ENCODE measurements at places on chromosomes 12 and 14.

- no peak for DNase-seq
Observed at GRCh38 chr12:131530422-131530821, 180.5 kb upstream of the SFSWAP start.

GRCh38 chr12:86496595-86496994 lies 240.4 kb upstream of the MGAT4C start:
- DNase-seq = no peak

DNA sequence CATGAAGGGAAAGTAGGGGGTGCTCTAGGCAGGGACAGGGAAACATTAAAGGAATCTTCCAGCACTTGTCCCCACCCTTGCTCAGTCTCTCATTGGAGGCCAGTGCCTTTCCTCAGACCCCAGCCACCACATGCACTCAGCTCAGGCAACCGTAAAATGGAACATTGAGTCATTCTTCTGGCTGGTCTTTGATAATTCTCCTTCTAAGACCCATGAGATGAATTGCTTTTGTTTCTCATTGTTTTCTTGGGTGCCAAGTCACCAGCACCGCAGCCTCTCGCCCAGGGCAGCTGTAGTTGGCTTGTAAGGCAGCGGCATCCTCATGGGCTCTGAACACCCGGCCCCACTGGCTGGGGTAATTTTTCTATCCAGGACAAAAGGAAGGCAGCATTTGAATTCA lies 108.2 kb downstream of the PHETA1 start:
- DNase-seq = no peak

DNA sequence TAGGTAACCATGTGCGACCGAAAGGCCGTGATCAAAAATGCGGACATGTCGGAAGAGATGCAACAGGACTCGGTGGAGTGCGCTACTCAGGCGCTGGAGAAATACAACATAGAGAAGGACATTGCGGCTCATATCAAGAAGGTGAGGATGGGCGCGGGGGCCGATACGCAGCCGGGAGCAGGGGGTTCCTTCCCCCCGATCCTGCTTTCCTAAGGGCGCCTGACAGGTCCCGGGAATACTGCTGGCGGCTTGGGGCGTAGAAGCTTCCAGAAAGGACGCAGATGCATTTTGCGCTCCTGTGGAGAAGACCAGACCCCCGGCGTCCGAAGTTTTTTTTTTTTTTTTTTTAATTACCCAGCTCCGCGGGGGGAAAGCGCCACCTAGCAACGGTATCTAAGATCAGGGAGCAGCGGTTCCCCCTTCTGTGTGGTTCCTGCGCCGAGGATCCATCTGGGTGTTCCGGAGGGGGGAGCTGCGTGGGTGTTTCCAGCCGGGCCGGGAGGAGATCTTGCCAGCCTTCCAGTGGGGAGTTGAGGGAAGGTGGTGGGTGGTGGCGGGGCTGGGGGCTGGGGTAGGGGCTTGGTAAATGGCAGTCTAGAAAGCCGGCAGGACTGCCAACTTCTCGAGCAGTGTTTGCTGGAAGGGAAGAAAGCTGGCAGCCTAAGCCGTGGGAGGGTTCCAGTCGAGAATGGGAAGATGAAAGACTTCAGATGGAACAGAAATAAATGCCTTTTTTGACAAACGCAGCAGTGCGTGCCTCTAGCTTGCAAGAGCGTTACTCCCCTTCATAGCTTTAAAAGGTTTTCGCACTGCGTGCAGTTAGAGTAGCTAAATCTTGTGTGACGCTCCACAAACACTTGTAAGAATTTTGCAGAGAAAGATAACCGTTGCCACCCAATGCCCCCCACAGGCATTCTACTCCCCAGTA lies 764 bp downstream of the DYNLL1 start:
- peak; percentile 53 for DNase-seq

- DNase-seq = no peak
Observed at GRCh38 chr14:85319998-85320630, 209.8 kb upstream of the FLRT2 start.

GRCh38 chr12:16605642-16606116 lies 283 bp downstream of the LMO3 start:
- DNase-seq = peak; percentile 45

DNA sequence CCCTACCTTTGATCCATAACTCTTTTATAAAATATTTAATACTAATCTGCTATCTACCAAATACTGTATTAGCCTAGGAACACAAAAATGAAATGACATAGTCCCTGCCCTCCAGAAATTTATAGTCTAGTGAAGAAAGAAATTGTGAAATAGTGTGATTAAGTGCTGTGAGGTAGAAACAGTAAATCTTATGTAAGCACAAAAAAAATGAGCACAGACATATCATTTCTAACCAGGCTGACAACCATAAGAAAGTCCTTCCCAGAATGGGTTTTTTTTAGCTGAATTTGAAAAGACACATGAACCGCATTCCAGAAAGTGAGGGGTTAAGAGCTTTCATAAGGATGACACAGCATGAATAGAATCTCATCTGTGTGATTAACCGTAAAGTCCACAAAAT lies 145.9 kb downstream of the SOX5 start:
- no peak for DNase-seq

- DNase-seq = no peak
Observed at GRCh38 chr12:110874351-110874750, 27.6 kb downstream of the CCDC63 start.

DNA sequence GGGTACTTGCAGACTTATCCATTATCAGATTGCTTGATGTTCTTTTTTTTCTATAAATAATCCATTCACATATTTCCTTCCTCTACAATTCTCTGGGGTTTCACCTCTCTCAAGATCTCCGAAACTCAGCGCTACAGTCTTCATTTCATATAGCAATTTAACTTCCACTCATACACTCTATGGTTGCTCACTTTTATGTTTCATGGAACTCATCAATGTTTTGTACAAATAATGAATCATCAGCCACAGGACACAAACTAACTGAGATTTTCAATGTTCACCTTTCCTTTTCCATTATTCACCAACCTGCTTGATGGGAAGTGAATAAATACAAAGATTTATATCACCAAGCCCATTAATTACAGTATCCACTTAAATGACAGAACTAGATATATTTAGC lies 534.7 kb downstream of the LRFN5 start:
- no peak for DNase-seq
